Right renal cortex interstitium (tissue), 3 donors: ENCODE measurements at places on chromosomes 5 and 9. TPM values are rescaled to one million over a fixed set of nuclear protein-coding genes. Genes with fewer than 3 reads are reported as not detected.

Gene PCDHB10
- polyA plus RNA-seq, result 5.6 TPM

Gene PCDH1
- polyA plus RNA-seq, result 26.6 TPM

Gene KIF4B
- 0.21 TPM for polyA plus RNA-seq

Gene SLCO6A1
- polyA plus RNA-seq, result not detected

Gene TCERG1
- 122 TPM for polyA plus RNA-seq

Gene PDCD1LG2
- polyA plus RNA-seq, result not detected

Gene SLC6A3
- 0.47 TPM for polyA plus RNA-seq

Gene S1PR3
- polyA plus RNA-seq, result 55.3 TPM

Gene NMUR2
- polyA plus RNA-seq, result 0.15 TPM

Gene STOM
- 86.8 TPM for polyA plus RNA-seq

Gene RABL6
- polyA plus RNA-seq, result 59.7 TPM

Gene NEURL1B
- 12.4 TPM for polyA plus RNA-seq

Gene TRPM6
- polyA plus RNA-seq, result 1.1 TPM

Gene FAM151B
- 2.5 TPM for polyA plus RNA-seq

Gene CYLC2
- polyA plus RNA-seq, result not detected

Gene TRIM52
- 24.4 TPM for polyA plus RNA-seq

Gene SPINK4
- polyA plus RNA-seq, result not detected

Gene BARHL1
- not detected for polyA plus RNA-seq

Gene MARCOL
- polyA plus RNA-seq, result not detected

Gene PCDHAC1
- polyA plus RNA-seq, result 0.04 TPM

Gene PDE8B
- 5.7 TPM for polyA plus RNA-seq

Gene SOWAHA
- polyA plus RNA-seq, result 4.2 TPM

Gene CTXN3
- not detected for polyA plus RNA-seq

Gene SMIM15
- polyA plus RNA-seq, result 100 TPM

Gene PDGFRB
- 118 TPM for polyA plus RNA-seq

Gene DAPK1
- polyA plus RNA-seq, result 66.5 TPM

Gene NME5
- 24.9 TPM for polyA plus RNA-seq

Gene RPS14
- 2,430 TPM for polyA plus RNA-seq

Gene CDH9
- polyA plus RNA-seq, result 13.5 TPM

Gene SIT1
- 0.36 TPM for polyA plus RNA-seq

Gene TAF11L10
- not detected for polyA plus RNA-seq

Gene UBLCP1
- 47.1 TPM for polyA plus RNA-seq

Gene SHC3
- polyA plus RNA-seq, result 2.2 TPM

Gene SHISAL2B
- not detected for polyA plus RNA-seq

Gene PTGR1
- 199 TPM for polyA plus RNA-seq

Gene SARDH
- polyA plus RNA-seq, result 7.9 TPM

Gene EQTN
- 0.19 TPM for polyA plus RNA-seq
